ENCODE measurements at places on chromosomes 12 and 14.

DNA sequence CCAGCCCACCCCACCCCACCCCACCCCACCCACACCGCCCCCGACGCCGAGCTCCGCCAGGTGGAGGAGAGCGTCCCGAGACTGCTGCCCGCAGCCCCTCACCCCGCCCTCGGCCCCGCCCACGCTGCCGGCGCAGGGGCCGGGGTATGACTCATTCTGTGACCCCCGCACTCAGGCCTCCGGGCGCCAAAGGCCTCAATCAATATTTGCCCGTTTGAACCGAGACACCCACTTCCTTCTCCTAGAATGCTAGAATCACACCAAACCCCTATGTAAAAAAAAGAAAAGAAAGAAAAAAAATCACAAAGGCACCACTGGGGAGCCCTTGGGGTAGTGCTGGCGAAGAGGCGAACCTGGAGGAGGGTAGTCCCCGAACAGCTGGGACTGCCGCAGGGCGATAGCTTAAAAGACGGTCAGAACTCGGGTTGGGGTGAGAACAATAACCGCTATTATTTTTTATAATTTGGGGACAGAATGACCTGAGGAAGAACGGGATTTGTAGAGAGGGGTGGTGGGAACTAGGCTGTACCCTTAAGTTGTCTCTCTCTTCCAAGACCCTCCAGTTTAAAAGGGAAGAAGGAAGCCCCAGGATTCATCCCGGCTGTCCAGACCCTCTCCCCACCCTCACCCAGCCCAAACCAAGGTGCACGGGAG, 894 bp downstream of the KRT8 start:
- DNase-seq: no peak

- peak; percentile 64 for DNase-seq
Measured at GRCh38 chr14:64337888-64338615, 43.9 kb upstream of the ESR2 start.

DNA sequence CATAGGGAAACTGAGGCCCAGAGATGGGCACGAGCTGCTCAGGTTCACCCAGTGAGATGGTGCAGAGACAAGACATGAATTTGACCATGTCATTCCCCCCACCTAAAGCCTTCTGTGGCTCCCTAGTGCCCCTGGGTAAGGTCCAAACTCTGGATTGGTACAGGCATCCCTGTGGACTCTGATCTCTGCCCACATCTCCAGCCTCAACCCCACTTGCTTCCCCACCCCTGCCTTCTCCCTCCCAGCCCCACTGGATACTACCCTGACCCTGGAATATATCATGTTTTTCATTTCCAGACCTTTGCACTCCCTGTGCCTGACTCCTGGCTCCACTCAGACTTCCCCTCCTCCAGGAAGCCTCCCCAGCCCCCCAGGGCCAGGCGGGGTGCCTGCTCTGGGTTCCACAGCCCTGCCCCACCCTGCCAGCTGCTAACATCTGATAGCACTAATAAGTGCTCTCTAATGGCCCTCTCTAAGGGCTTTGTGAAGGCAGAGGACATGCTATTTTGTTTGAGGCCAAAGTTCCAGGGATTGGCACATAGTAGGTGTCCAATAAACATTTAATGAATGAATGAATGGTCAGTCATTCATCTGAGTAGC, 1.1 kb upstream of the SDSL start:
- no peak for DNase-seq

DNA sequence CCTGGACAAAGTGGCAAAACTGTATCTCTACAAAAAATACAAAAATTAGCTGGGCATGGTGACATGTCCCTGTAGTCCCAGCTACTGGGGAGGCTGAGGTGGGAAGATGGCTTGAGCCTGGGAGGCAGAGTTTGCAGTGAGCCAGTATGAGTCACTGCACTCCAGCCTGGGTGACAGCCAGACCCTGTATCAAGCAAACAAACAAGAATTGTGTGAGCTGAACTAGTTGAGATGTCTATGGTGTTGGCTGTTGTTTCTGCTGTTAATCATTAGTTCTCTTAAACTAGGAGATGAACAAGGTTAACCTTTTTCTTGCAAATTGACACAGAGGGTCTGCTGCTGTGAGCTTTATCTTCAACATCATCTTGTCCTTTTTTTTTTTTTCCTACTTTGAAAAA, 23.6 kb downstream of the RASSF3 start:
- DNase-seq: no peak

- DNase-seq: no peak
Measured at GRCh38 chr14:95300002-95300696, 19.6 kb downstream of the CLMN start.

GRCh38 chr14:69081271-69081670, 71.6 kb downstream of the DCAF5 start:
- no peak for DNase-seq

DNA sequence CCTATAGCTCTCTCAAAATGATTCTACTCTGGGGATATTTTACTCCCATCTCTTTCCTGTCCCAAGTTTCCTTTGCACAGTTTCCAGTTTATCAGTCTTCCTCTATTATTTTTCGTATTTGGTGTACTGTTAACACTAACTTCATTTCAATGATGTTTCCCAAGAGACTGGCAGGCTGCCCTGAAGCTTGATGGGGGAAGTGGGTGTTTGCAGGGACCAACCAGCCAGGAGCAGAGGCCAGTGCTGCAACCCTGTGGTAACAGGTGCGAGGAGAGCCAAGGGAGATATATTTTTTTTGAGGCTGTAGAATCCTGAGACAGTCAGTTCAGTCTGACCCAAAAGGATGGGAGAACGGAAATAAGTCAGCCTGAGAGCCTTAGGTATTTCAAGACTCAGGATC, 11.8 kb upstream of the CEBPE start:
- DNase-seq: no peak

DNA sequence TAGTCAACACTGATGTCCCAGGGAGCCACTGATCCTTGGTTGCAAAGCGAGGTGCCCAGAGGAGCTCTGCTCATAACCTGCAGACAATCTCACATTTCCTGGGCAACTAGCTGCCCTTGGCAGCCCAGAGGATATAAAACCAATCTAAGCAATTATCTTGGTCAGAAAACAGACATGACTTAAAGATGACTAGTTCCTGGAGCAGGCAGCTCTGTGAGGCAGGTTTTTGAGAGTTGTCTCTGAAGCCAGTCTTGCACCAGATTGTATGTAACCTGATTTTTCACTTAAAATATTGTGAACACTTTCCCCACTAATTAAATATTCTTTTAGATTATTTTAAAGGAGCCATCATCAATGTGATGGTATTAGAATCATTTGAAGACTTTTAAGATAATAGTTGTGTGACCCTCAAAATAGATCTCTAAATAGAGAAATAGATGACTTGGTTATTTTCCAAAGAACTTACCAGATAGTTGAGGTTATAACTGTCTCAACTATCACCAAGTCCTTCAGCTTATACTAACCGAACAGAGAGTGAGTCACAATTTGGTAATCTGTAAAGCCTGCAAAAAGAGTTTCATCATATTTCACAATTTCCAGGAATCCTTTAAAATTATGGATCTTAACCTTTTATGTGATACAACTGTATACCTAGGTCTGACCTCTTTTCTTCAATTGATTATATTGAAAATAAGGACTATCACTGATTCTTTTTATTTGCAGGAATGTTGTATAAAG, 75.9 kb downstream of the LIN7A start:
- no peak for DNase-seq

DNA sequence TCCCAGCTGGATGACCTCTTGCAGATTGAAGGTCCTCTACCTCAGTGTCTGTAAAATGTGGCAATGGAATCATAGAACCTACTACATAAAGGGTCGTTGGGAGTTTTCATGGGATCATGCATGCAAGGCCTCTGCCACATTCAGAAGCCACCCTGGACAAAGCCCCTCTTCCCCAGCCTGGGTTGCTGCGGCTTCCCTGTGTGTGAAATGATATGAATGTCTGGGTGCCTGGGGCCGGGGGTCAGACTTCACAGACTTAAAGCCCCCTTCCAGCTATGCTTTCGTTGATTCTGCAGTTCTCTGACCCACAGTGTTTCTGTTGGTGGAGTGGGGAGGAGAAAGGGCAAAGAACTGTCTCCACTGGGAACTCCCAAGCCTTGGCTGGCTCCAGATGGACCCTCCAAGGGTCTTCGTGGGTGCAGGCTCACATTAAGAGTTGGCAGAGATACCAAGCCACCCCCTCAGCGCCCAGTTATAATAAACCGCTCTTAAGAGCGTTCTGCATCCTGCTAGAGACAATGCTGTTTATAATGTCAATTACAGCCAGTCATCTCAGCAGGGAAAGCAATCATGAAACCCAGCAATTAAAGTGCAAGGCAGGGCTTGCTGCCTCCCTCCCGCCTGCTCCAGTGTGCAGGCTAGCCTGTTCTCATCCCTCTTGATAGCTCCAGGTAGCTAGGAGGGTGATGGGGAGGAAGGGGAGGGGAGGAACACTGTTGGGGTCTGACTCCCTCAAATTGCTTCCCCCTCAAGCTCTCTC, 210.9 kb upstream of the FKBP4 start:
- no peak for DNase-seq
